ENCODE measurements at places on chromosomes 4 and X.

- DNase-seq = peak; percentile 34
Measured at GRCh38 chrX:103628386-103629317, at the start of gene TCEAL1. TCEAL1 (plus strand) TSS chrX:103628975; CDS start chrX:103629917, 942 bp downstream.

- peak; percentile 13 for DNase-seq
Measured at GRCh38 chrX:40098264-40099054, 701 bp upstream of the BCOR start.

GRCh38 chr4:129014566-129015509, 78.5 kb downstream of the SCLT1 start:
- no peak for DNase-seq

GRCh38 chr4:10635091-10635490, 49.5 kb downstream of the CLNK start:
- DNase-seq = no peak
